ENCODE measurements at places on chromosomes 4 and X. TPM values are rescaled to one million over a fixed set of nuclear protein-coding genes. Genes with fewer than 3 reads are reported as not detected.
A peak's percentile ranks its signal among the peaks of the same experiment; 100 is the strongest.

Gene ZMAT1
- total RNA-seq: 21.4 TPM

Gene GAGE12E
- total RNA-seq: not detected

Gene SGCB
- 16.8 TPM for total RNA-seq

GRCh38 chrX:11129534-11130105, 18.5 kb downstream of the HCCS start:
- DNase-seq: no peak

DNA sequence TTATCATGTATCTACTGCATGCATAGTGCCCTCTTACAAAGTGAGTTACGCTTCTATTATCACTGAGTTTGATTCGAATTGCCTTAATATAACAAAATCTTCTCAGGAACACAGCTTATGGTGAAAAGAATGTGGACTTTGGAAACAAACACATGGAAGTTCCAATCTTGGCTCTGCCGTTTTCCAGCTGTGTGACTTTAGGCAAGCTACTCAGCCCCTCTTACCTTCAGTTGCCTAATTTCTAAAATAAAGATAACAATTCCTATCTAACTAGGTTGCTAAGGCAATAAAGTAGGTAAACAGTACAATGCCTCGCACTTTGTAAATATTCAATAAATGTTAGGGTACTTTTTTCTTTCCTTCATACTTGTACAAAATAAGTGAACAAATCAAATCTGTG, 104.0 kb upstream of the GRIA3 start:
- no peak for DNase-seq

- DNase-seq: no peak
Measured at GRCh38 chrX:8304668-8305067, 133.6 kb upstream of the VCX2 start.

DNA sequence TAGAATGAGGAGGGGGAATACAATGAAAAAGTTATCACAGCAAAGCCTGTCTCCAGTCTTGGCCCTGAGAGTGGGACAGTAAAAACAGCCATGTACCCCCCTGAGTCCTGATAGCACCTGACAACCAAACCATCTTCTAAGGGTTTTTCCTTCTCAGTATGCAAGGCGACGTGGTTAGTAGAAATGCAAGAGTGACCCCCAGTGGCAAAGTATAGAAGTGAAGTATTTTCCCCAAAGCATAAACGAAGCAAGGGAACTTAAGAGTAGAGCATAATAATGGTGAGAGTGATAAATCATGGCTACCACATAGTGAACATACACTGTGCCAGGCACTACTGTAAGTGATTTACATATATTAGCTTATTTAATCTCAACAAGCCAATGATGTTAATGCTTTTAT, 52.8 kb downstream of the FAM47C start:
- peak; percentile 5 for DNase-seq

All from thyroid gland (tissue), 4 donors.